ENCODE measurements at places on chromosomes 3 and 15.

GRCh38 chr3:11713171-11713570, 69.5 kb upstream of the VGLL4 start:
- DNase-seq, result no peak

- DNase-seq, result no peak
Measured at GRCh38 chr15:47437491-47437890, 279.8 kb upstream of the SEMA6D start.

- DNase-seq, result no peak
Measured at GRCh38 chr3:111414531-111414930, 127.5 kb upstream of the CD96 start.

DNA sequence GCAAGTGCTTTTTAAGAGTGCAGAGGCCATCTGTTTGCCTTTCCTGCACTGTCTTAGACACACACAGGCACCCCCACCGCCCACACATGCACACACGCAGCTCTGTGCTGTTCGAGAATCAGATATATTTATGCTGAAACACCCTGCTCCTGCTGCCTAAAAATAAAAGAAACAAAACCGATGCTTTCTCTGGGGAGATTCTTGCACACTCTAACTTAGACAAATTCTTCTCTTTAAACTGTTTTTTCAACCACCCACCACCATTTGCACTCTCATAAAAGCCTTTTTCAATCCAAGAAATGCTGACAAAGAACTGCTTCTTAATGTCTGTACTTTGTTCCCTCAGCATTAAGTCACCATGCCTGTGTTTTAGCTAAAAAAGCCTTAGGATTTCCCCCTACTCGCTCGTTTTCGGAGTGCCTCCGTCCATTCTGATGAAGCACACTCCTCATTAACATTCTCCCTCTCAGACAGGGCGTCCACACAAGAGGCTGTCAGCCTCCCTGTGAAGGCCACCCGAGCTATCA, 26.2 kb downstream of the SLC12A8 start:
- no peak for DNase-seq

GRCh38 chr15:39246523-39246922, 334.4 kb upstream of the THBS1 start:
- no peak for DNase-seq

DNA sequence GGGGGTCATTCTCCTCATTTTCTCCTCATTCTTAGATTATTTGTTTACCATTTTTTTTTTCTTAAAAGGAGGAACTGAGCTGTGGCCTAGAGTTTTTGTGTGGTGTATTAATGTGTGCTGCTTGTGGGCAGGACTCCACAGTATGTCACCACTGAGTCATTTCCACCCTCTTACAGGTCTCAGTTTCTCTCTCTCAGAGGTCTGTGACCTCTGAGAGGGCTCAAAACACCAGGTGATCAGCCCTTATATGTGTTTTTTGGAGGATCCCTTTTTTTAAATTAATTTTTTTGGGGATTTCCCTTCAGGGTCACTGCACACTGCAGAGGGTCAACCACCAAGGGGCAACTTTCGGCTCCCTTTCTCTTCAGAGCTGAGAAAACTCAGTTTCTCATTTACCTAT, 166.4 kb downstream of the SUCNR1 start:
- DNase-seq, result no peak

GRCh38 chr15:87816811-87817210, 439.7 kb downstream of the NTRK3 start:
- DNase-seq, result no peak

GRCh38 chr3:152258448-152259393, 10.0 kb upstream of the MBNL1 start:
- DNase-seq, result peak; percentile 14

DNA sequence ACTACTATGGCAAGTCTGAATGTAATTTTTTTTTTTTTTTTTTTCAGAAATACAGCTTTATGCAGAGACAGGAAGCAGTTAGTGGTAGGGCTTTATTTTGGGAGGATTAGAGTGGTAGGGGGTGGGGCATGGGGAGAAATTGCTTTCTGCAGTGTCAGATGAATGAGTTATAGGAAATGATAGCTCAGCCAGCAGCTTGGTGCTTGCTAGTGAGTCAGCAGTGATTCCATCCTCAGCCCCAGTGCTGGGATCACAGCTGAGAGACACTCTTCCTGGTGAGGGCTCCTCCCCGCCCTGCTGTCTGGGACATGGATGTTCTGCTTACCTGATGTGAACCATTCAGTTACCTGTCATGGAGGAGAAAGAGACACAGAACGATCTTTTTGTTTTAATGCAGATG, 39.6 kb downstream of the SEMA6D start:
- DNase-seq, result no peak

DNA sequence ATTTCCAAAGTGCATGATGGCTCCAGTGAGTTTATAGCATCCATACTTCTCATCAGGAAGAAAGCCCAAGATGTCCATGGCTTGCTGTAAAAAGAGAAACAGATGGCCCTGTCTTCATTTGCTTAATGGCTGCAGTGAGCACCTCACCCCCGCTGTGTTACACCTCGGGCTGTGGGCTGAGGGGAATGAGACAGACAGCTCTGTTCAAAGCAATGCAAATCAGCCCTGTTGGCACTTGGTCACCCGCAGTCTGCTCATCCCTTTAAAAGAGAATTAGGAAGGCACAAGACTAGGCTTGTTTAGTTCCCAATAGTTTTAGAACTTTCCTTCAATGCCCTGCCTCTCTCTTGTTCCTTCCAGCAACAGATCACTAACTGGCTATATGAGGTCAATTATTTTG, 25.2 kb downstream of the MYH15 start:
- no peak for DNase-seq

GRCh38 chr15:88828791-88829190, 25.6 kb downstream of the ACAN start:
- no peak for DNase-seq

GRCh38 chr15:31489801-31490646, 163.4 kb downstream of the KLF13 start:
- peak; percentile 15 for DNase-seq

GRCh38 chr3:30539772-30540171, 66.6 kb upstream of the TGFBR2 start:
- DNase-seq, result no peak

- DNase-seq, result no peak
Measured at GRCh38 chr3:76789237-76789636, 250.7 kb upstream of the ROBO2 start.

DNA sequence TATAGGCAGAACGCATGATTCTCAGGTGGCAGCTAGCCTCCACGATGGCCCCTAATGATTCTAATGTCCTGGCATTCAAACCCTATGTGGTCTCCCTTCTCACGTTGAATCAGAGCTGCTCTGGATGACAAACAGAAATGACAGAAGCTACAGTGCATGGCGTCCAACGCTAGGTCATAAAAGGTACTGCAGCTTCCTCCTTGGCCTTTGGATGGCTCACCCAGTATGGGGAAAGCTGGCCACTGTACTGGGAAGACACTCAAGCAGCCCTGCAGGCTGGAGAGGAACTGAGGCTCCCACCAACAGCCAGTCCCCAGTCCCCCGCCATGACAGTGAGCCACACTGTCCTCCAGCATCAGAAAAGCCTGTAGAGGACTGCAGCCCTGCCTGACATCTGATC, 286.3 kb downstream of the FAM43A start:
- no peak for DNase-seq
